Central memory CD8-positive, alpha-beta T cell (primary cell): ENCODE measurements at places on chromosomes 7 and 10.

GRCh38 chr10:42691361-42692120 is 53.2 kb upstream of the ZNF33B start:
- no peak for DNase-seq

DNA sequence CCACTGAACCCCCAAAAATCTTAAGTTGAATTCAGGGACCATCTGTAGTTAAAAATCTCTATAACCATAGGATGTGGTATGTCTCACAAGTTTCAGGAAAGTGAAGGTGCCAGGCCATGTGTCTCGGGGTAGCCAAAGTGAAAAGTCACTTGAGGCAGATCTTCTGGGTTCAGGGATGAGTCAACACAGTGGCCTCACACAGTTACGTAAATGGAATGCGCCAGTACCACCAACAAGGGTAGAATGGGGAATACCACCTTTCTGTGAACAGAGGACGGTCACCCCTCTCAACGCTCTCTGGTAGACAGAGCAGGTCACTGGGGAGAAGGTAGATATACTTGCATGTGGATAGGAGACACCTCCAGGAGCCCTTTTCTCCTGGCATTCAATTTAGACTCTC is 71.4 kb downstream of the ELMO1 start:
- DNase-seq = no peak

- DNase-seq = no peak
Observed at GRCh38 chr10:77702166-77702565, 64.6 kb upstream of the KCNMA1 start.

- no peak for DNase-seq
Observed at GRCh38 chr7:158924956-158925355, 68.6 kb downstream of the DYNC2I1 start.
